ENCODE measurements at places on chromosomes 11 and 22.
A peak's percentile ranks its signal among the peaks of the same experiment; 100 is the strongest.

DNA sequence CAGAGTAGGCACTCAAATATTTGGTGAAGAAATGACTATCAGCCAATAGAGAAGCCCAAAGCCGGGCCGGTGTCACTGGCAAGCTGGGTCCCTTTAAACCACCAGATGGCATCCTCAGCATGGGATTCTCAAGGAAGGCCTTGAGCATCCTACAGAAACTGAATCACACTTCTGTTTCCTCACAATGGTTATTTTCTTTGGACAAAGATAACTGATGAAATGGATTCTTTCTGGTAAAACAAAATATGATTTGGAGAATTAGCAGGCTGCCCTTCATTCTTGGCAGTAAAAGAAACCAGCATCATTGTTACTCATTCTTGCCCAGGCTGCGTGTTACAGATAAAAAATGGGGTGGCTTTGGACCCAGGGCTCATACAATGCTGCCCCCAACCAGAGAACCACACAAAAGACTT, 30.3 kb upstream of the ASPHD2 start:
- peak; percentile 62 for DNase-seq

DNA sequence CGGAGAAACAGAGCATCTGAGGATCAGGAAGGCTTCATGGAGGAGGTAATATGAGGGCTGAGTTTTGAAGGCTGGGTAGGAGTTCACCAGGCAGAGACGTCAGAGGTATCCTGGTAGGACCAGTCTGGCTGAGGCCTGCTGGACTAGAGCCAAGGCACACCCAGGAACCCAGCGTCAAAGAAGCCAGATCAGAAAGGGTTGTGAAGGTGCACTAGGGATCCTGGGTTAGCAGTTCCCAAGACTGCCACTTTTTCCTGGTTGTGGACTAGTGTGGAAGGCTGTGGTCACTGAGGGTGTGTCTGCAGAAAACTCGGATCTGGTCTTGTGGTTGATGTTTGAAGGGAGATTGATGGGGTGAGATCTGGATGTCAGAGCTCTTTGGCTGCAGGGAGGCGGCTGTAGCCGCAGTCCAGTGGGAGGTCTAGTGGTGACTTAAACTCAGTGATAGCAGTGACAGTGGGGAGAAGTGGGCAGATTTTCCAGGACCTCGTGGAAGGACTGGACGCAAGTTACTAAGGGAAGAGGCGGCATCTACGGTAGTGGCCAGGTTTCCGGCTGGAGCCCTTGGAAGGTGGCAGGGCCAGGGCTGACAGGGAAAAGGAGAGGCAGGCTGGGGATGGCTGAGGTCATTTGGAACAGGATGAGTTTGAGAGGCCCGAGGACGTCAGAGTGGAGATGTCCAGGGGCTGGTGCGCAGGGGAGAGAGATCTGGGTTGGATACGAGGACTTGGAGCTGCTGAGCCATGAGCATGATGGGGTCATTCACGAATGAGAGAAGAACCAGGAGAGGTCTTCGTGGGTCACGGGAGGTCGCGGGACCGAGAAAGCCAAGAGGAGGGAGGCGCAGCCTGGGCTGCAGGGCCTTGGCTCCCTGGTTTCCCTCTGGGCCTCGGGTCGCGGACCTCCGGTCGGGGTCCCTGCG, 10.9 kb downstream of the RELA start:
- DNase-seq = no peak

- DNase-seq = no peak
Measured at GRCh38 chr22:39498368-39498767, 3.7 kb upstream of the MIEF1 start.

GRCh38 chr11:7143908-7144307, 55.1 kb downstream of the RBMXL2 start:
- peak; percentile 65 for DNase-seq

- no peak for DNase-seq
Measured at GRCh38 chr11:20226933-20227332, 66.7 kb upstream of the DBX1 start.

GRCh38 chr11:1994121-1994520, 3.5 kb downstream of the H19 start:
- no peak for DNase-seq

GRCh38 chr11:125959931-125960330, 14.1 kb downstream of the VSIG10L2 start:
- DNase-seq = no peak

GRCh38 chr11:86444981-86445380, 70.3 kb downstream of the CCDC81 start:
- no peak for DNase-seq

DNA sequence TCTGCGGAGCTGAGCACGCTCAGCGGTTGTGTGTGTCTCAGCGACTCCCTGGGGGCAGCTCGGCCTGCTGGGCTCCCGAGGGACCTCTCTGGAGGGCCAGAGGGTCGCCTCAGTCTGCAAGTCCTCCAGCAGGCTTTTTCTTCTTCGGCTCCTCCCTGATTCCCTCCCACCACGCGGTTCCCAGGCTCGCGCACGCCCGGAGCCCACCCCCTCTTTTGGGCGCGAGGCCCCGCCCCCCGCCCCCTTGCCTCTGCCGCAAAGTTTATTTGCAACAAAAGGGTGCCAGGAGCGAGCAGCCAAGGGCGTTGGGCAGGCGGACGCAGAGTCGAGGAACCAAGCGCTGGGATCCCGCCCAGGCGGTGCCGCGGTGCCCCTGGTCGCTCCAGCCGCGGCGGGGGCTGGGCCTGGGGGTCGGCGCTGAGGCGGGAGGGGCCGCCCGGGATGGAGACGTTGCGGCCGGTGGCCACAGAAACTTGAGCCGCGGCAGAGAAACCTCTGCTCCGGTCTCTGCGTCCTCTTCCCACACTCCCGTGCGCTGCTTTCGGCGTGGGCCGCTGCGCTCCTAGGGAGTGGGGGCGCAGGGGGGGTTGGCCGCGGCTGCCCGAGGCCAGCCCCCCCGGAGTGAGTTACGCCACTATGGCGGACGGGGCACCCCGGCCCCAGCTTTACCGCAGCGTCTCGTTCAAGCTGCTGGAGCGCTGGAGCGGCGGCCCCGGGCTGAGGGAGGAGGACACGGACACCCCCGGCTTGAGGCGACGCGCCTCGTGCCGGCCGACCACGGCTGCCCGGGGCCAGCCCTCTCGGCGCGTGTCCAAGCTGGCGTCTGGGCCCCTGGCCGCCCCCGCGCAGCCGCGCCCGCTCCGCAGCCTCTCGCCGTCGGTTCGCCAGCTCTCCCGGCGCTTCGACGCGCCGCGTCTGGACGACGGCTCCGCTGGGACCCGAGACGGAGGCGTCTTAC, at the start of gene ARHGEF17:
Gene ARHGEF17, plus strand, starts transcription at position 274 of the 958 bp plus-strand sequence. Its CDS starts 363 bp downstream, at position 637.
- DNase-seq = peak; percentile 53

DNA sequence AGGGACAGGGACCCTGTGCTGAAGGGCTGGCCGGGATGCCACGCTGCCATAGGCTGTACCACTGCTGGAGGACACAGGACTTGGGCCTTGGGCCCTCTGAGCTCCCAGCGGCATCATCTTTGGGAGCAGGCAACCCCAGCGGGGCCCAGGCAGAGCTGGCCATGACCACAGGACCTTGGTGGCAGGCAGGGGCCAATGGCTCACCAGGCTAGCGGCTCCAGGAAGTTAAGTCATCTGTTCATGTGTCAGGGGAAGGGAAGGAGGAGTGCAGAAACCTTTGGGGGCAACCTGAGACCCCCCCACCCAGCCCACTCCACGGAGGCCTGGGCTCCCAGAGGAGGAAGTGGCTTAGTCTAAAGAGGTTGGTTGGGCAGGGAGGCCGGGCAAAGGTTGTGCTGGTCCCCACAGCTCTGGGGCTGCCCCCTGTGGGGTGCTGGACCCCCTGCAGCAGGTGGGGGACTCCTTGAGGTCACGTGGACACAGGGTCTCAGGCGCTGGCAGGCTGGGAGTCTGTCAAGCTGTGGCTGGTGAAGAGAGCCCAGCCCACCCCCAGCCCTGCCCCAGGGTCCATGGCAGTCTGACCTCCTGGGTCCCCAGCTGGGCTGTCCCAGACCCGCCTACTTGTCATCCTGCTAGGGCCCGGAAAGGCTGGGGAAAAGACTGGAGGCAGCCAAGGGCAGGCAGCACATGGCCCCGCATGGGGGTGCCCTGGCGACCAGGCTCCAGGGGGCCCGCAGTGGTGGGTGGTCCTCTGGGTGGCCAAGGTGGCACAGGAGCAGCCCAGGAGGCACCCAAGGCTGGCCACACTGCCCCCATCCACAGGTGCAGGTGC, 184.3 kb downstream of the IGLL1 start:
- DNase-seq = no peak

GRCh38 chr11:20055312-20055711, 105.0 kb downstream of the DBX1 start:
- no peak for DNase-seq

DNA sequence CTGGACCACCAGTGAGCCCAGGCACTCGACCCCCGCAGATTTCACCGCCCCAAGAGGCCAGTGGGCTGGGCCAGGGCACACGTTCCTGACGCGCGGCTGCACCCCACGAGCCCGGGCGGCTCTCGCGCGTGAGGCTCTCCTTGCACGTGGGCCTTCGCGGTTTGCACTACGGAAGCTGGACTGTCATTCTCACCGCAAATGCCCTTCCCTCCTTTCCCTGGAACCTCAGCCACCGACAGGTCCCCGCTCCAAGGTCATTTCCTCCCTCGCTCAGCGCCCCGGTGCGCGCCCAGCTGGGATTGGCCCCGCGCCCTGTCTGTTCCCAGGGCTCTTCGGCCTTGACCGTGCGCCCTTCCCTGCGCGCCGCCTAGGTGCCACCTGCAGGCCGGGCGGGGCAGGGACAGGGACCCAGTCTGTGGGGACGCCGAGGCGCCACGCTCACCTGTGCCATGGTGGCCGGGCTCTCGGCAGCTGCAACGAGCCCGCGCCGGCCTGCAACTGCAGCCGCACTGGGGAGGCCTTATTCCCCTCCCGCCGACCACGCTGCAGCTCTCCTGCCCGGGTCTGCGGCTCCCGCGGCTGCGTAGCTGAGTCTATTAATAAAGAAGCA, 2.1 kb upstream of the CPT1A start:
- DNase-seq = no peak

DNA sequence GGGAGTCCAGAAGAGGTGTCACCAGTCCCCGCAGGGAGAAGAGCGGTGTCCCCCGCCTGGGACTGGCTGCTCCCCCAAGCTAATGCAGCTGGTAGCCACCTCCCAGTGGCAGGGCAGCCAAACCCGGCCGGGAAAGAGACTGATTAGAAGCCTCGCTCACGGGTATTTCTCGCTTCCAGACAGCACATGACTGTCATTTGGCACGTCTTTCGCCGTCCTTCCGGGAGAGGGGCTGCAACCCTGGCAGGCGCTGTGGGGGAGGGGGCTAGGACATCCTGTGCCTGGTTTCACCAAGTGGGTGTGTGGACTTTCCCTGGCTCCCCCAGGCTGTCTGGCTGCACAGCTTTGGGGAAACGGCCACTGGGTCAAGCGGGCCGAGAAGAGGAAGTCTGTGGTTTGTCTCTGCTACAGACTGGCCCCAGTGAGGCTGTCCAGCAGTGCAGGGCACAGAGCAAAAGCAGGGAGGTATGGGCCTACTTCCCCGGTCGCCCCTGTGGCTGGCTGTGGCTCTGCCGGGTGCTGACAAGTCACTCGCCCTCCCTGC, 3.8 kb downstream of the CD81 start:
- DNase-seq = peak; percentile 70

DNA sequence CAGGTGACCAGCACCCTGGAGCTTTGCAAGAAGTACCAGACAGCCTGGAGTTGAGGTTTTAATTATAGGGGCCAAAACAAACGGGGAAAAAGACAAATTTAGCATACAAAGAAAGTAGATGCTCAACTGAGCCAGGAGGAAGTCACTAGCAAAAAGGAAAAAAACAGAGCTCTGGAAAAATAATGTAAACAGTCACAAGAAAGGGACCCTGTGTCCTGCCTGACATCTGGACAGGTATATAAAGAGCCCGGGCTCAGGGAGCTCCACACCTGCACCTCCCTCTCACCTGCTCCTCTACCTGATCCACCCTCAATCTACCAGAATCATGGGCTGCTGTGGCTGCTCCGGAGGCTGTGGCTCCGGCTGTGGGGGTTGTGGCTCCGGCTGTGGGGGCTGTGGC, at the start of gene KRTAP5-10:
Gene KRTAP5-10, plus strand, starts transcription at position 301 of the 400 bp plus-strand sequence. Its CDS starts 25 bp downstream, at position 326.
- no peak for DNase-seq

- no peak for DNase-seq
Measured at GRCh38 chr11:78575478-78575877, 814 bp upstream of the NARS2 start.

DNA sequence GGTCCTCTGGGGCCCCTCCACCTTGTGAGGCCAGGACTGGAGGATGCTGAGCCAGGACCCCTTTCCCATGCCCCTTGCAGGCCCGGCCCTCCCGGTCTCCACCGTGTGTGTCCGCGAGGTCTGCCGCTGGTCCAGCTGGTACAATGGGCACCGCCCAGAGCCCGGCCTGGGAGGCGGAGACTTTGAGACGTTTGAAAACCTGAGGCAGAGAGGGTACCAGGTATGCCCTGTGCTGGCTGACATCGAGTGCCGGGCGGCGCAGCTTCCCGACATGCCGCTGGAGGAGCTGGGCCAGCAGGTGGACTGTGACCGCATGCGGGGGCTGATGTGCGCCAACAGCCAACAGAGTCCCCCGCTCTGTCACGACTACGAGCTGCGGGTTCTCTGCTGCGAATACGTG, 17.9 kb downstream of the MUC5B start:
- DNase-seq = no peak

All from globus pallidus (tissue), 1 donor.